Gastrocnemius medialis (tissue), 4 donors: ENCODE measurements at places on chromosomes 6 and 20. TPM values are rescaled to one million over a fixed set of nuclear protein-coding genes. Genes with fewer than 3 reads are reported as not detected.

GRCh38 chr20:20665606-20666332 is 46.7 kb downstream of the RALGAPA2 start:
- peaks cover 43% of the 10 kb centered on the region for H3K4me1 ChIP-seq
- no peak for DNase-seq
- H3K4me3 ChIP-seq = no peak overlapping the region
- no peaks in the 10 kb centered on the region for H3K27me3 ChIP-seq
- H3K27ac ChIP-seq = peak overlapping the region; percentile 69
- H3K36me3 ChIP-seq = no peaks in the 10 kb centered on the region

The CRISP3 gene
- not detected for total RNA-seq

DNA sequence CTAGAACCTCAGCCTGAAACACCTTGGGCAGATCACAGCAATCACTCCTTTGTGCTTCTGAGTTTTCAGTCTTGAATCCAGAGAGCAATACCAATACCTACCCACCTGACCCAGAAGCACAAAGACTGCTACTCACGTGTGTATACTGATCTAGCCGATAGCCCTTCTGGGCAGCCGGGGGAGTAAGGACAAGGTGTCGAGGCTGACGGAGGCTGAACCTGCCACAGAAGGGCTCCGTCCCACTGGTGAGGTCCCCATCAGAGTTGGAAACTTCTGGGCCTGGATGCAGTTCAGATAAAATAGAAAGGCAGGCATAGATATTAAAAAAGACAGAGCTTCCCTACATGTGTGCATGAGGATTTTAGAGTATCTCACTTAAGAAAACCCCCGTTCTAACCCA is 32.0 kb downstream of the PKHD1 start:
- no peaks in the 10 kb centered on the region for H3K27me3 ChIP-seq
- H3K36me3 ChIP-seq = no peaks in the 10 kb centered on the region
- DNase-seq = no peak
- H3K27ac ChIP-seq = no peak overlapping the region
- no peaks in the 10 kb centered on the region for H3K4me1 ChIP-seq

DNA sequence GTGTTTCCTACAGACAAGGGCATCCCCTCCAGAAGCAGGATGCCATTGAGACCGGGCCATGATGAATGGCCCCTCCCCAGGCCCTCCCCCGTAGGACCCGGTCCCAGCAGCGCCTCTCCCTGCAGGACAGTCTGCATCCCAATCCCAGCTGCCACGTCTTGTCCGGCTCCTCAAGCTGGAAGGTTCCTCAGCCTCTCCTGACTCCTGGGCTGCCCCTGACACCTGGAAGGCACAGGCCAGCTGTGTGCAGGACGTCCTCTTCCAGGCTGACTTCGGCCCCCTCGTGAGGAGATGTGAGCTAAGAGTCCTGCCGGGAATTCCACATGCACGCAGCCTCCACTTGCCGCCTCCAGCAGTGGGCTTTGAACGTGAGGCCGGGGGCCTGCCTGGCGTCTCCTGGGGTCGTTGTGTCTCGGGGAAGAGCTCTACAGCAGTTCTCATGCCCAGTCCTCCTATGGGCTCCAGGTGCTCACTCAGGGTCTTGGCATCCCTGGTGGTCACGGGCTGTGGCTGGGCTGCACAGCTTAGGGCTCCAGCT is 64.4 kb downstream of the TAF4 start:
- H3K27me3 ChIP-seq = no peaks in the 10 kb centered on the region
- no peaks in the 10 kb centered on the region for H3K36me3 ChIP-seq
- H3K4me1 ChIP-seq = no peaks in the 10 kb centered on the region
- H3K4me3 ChIP-seq = no peak overlapping the region
- DNase-seq = no peak
- no peak overlapping the region for H3K27ac ChIP-seq

DNA sequence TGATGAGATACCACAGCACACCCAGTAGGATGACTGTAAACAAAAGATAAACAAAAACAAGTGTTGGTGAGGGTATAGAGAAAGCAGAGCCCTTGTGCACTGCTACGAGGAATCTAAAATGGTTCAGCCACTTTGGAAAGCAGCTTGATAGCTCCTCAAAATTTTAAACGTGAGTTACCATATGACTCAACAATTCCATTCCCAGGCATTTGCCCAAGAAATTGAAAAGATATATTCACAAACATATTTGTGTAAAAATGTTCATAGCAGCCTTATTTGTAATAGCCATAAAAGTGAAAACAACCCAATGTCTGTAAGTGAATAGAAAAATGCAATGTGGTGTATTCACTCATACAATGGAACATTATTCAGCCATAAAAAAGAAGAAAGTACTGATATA is 141.0 kb upstream of the BTBD3 start:
- H3K36me3 ChIP-seq = no peaks in the 10 kb centered on the region
- no peak for DNase-seq
- no peak overlapping the region for H3K27ac ChIP-seq
- no peaks in the 10 kb centered on the region for H3K4me1 ChIP-seq
- no peaks in the 10 kb centered on the region for H3K27me3 ChIP-seq
- H3K4me3 ChIP-seq = no peak overlapping the region

GRCh38 chr6:98529364-98529763 is 305.0 kb upstream of the POU3F2 start:
- no peaks in the 10 kb centered on the region for H3K4me1 ChIP-seq
- no peak overlapping the region for H3K4me3 ChIP-seq
- H3K36me3 ChIP-seq = no peaks in the 10 kb centered on the region
- no peak for DNase-seq
- no peak overlapping the region for H3K27ac ChIP-seq

DNA sequence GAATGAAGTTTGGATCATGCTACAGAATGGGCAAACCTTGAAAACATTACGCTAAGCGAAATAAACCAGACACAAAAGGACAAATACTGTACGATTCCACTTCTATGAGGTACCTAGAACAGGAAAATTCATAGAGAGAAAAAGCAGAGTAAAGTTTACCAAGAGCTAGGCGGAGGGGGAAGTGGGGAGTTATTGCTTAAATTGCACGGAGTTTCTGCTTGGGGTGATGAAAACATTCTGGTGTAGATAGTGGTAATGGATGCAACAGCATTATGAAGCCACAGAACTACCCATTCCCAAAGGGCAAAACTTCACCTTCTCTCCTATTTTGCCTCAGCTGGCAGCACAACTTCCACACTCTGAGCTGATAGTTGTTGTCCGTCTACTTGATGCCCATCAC is 6.4 kb upstream of the PDYN start:
- no peaks in the 10 kb centered on the region for H3K36me3 ChIP-seq
- no peak for DNase-seq
- peaks cover 7% of the 10 kb centered on the region for H3K27me3 ChIP-seq
- no peaks in the 10 kb centered on the region for H3K4me1 ChIP-seq
- H3K4me3 ChIP-seq = no peak overlapping the region

The CEP57L1 gene
- total RNA-seq = 29.7 TPM

GRCh38 chr6:159181914-159182313 is 12.7 kb downstream of the FNDC1 start:
- DNase-seq = no peak
- no peaks in the 10 kb centered on the region for H3K4me1 ChIP-seq
- no peak overlapping the region for H3K27ac ChIP-seq
- H3K36me3 ChIP-seq = no peaks in the 10 kb centered on the region
- no peaks in the 10 kb centered on the region for H3K27me3 ChIP-seq
- H3K4me3 ChIP-seq = no peak overlapping the region

The FNDC11 gene
- not detected for total RNA-seq

DNA sequence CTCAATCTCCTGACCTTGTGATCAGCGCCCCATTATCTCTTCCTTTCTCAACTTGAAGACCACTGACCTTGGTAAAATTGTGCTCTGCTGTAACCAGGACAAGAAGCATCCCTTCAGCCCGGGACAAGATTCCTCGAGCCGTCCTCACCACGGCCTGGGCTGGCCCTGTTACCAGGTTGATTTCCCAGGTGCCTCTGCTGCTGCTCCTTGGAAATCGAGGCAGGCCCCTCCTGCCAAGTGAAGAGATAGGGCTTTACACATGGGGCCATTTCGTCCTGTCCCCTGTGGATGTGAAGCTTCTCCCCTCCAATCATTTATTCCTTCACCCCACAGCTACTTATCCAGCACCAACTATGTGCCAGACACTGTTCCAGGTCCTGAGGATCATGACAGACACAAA is 21.5 kb downstream of the RAB44 start:
- no peaks in the 10 kb centered on the region for H3K4me1 ChIP-seq
- H3K4me3 ChIP-seq = no peak overlapping the region
- DNase-seq = no peak
- no peaks in the 10 kb centered on the region for H3K36me3 ChIP-seq

The TLDC2 gene
- total RNA-seq = not detected

- DNase-seq = no peak
- no peaks in the 10 kb centered on the region for H3K36me3 ChIP-seq
- peak overlapping the region; percentile 9 for H3K4me3 ChIP-seq
- no peaks in the 10 kb centered on the region for H3K27me3 ChIP-seq
Observed at GRCh38 chr20:650954-651353, 2.0 kb downstream of the SRXN1 start.

DNA sequence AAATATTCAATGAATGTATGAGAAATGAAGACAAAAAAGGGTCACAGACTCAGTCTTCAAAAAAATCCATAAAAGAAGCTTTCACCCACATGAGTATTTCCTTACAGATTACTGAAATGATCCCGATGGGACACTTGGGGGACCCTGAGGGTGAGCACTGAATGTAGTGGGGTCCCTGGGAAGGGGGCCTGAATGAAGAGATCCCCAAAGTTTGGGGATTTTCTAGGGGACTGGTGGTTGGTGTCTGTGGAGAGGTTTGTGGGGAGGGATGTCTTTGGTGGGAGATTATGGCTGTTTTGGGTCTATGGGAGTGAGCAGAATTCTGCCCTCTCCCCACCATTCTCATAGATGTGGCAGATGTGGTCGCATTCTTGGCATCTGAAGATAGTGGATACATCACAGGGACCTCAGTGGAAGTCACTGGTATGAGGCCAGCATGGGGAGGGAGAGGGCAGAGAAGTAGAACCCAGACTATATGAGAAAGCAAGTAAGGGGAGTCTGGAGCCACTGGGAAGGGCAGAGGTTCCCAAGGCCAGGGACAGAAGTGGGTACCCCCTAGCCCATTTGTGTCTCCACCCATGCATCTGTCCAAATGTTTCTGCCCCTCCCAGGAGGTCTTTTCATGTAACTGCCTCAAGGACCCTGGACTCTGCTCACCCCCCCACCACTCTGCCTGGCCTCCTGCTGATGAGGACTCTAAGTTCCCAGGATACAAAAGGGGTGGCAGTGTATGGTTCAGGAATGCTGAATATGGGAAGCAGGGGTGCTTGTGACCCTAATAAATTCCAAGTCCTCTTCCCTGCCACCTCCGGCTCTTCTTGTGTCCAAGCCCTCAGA is 1.8 kb downstream of the HSD17B8 start:
- no peaks in the 10 kb centered on the region for H3K36me3 ChIP-seq
- H3K4me1 ChIP-seq = peaks cover 45% of the 10 kb centered on the region
- DNase-seq = no peak
- H3K4me3 ChIP-seq = no peak overlapping the region
- no peaks in the 10 kb centered on the region for H3K27me3 ChIP-seq

The PIGU gene
- 14.1 TPM for total RNA-seq

DNA sequence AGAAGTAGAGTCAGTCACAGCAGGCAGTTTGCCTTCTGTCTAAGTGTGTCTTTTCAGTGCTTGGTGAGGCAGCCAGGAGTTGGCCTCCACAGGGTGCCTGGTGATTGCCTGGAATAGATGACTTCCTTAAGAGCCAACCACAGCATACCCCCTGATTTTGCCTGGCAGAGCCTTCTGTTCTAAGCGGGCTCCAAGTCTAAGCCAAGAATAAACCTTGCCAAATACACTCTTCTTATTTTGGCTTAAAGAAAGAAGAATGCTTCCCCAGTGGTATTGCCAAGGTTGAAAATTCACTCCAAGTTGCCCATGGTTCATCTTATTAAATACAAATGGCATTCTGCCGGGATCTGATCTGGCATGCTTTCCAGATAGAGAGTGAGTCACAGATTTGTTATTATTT is 1424.8 kb upstream of the EYS start:
- no peaks in the 10 kb centered on the region for H3K4me1 ChIP-seq
- DNase-seq = no peak
- H3K27me3 ChIP-seq = no peaks in the 10 kb centered on the region
